ENCODE measurements at places on chromosomes 5 and 9.

- peaks cover 4% of the 10 kb centered on the region for H3K27me3 ChIP-seq
- no peak overlapping the region for H3K4me3 ChIP-seq
Observed at GRCh38 chr9:93278144-93278543, 94.2 kb downstream of the WNK2 start.

- no peaks in the 10 kb centered on the region for H3K27me3 ChIP-seq
- H3K4me3 ChIP-seq = no peak overlapping the region
- H3K4me1 ChIP-seq = no peaks in the 10 kb centered on the region
- no peaks in the 10 kb centered on the region for H3K36me3 ChIP-seq
Observed at GRCh38 chr5:66894480-66895240, 298.5 kb downstream of the MAST4 start.

- no peak overlapping the region for H3K27ac ChIP-seq
- H3K36me3 ChIP-seq = no peaks in the 10 kb centered on the region
- no peak for DNase-seq
- no peaks in the 10 kb centered on the region for H3K4me1 ChIP-seq
Observed at GRCh38 chr9:92525306-92525705, 10.5 kb downstream of the ECM2 start.

DNA sequence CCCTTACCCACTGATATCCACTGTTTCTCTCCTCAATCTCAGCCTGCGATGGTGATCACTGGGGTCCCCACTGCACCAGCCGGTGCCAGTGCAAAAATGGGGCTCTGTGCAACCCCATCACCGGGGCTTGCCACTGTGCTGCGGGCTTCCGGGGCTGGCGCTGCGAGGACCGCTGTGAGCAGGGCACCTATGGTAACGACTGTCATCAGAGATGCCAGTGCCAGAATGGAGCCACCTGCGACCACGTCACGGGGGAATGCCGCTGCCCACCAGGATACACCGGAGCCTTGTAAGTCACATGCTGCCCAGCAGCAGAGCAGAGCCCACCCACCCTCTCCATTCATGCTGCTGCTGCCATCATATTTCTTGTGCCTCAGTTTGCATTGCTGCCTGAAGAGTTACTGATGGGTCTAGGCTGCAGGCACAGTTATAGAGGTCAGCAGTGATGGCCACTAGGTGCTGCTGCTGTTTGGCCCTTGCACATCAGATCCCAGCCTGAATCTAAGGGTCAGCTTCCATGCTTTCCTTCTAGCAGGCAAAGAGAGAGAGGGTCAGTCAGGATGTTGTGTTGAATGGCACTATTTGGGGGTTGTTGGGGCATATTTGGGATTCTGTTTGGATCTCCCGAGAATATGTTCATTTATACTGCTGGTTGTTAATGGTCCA, 106.0 kb downstream of the MEGF10 start:
- H3K27ac ChIP-seq = no peak overlapping the region
- no peak overlapping the region for H3K4me3 ChIP-seq
- H3K4me1 ChIP-seq = no peaks in the 10 kb centered on the region
- no peaks in the 10 kb centered on the region for H3K27me3 ChIP-seq
- H3K36me3 ChIP-seq = no peaks in the 10 kb centered on the region
- no peak for DNase-seq

DNA sequence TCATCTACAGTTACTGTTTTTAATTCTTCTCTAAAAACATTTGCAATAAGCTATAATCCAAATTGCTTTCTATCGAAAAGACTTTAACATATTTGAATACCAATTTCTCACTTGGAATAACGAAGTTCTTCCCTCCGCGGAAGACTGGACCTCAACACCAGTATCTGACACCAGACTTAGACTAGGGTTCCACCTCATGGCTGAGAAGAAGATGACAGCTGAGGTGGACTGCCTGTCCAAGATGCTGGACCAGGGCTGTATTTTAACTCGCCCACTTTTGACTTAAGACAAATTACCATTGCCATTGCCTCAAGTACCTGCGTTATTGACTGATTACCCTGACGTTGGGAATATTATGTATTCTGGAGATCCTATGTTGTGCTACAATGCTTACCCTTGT, 34.1 kb downstream of the ZMAT2 start:
- DNase-seq = no peak
- peaks cover 8% of the 10 kb centered on the region for H3K27me3 ChIP-seq
- H3K27ac ChIP-seq = no peak overlapping the region
- H3K4me1 ChIP-seq = no peaks in the 10 kb centered on the region
- H3K36me3 ChIP-seq = no peaks in the 10 kb centered on the region

All from CD8-positive, alpha-beta memory T cell (primary cell).